ENCODE measurements at places on chromosomes 12 and 14.

GRCh38 chr12:77940011-77940423 lies 109.3 kb downstream of the NAV3 start:
- DNase-seq: no peak

GRCh38 chr14:23351681-23352505 lies 794 bp downstream of the SLC22A17 start:
- DNase-seq: no peak

- DNase-seq: no peak
Measured at GRCh38 chr14:95533822-95534221, 1.0 kb upstream of the GLRX5 start.

- no peak for DNase-seq
Measured at GRCh38 chr14:100617410-100618317, 30.4 kb upstream of the BEGAIN start.

- no peak for DNase-seq
Measured at GRCh38 chr12:45626965-45627364, 102.5 kb upstream of the ARID2 start.

GRCh38 chr14:28830115-28830534 lies 63.5 kb downstream of the FOXG1 start:
- DNase-seq: no peak

DNA sequence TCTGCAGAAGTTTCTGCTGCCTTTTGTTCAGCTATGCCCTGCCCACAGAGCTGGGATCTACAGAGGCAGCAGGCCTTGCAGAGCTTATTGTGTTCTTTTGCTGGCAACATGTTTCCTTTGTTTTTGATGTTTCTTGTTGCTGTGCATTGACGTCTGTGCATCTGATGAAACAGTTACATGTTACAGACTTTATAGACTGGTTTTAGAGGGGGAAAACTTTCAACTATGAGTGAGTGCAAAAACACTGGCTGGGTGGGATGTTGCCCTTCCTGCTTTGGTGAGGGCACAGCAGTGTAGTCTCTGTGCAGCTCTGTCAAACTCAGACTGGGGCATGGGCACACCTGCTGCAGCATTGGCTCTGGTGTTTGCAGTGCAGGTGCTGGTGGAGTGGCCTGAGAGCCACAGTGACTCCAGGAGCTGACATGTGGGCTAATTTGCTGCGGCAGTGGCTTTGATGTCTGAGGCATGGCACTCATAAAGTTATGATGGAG lies 26.9 kb downstream of the CLEC6A start:
- no peak for DNase-seq

GRCh38 chr12:9340422-9341259 lies 132.4 kb upstream of the PZP start:
- no peak for DNase-seq

DNA sequence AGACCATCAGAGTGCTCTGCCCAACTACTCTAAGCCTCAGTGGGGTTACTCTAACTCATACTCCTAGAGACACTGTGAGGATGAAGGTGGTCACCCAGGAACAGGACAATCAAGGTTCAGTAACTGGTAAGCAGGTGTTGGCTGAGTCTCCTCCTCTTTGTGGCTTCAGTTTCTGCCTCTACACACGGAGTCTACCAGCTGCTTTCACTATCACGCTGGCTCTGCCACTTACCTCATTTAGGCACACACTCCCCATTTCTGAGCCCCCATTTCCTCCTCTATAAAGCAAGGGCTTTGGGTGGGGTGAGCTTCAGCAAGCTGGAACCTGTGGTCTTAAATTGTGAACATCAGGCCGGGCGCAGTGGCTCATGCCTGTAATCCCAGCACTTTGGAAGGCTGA lies 7.3 kb upstream of the TCHP start:
- DNase-seq: no peak

DNA sequence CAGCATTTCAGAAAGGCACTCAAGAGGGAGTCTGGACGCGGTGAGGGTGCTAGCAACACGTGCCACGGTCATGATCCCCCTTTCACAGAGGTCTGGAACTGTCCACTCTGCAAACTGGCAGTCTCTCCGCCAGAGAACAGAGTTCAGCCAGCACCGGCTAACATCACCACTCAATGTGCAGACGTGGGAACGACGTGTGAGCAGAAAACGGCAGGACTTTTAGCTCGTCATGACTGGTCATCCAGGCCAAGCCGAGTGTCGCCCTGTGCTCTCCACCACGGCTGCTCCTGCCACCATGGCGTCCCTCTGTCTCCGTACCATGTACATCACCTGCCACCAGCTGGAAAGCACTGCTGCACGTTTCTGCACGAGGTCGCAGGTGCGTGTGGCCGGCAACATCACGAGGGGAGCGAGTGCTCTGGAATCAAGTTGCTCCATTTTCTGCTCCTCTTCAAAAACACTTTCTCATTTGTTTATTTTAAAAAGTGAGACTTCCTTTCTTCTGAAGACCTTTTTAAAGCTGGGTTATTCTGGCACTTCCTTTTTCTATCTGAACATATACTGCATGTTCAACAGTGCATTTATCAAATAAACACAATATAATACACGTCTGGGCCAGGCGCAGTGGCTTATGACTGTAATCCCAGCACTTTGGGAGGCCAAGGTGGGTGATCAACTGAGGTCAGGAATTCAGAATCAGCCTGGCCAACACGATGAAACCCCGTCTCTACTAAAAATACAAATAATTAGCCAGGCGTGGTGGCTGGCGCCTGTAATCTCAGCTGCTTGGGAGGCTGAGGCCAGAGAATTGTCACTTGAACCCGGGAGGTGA lies 28.0 kb downstream of the SLC15A4 start:
- DNase-seq: no peak

Measured in stimulated activated naive CD4-positive, alpha-beta T cell treated with Interleukin-2 at 50 U/mL for 16 hours (primary cell).